ENCODE measurements at places on chromosomes 3 and 15.

DNA sequence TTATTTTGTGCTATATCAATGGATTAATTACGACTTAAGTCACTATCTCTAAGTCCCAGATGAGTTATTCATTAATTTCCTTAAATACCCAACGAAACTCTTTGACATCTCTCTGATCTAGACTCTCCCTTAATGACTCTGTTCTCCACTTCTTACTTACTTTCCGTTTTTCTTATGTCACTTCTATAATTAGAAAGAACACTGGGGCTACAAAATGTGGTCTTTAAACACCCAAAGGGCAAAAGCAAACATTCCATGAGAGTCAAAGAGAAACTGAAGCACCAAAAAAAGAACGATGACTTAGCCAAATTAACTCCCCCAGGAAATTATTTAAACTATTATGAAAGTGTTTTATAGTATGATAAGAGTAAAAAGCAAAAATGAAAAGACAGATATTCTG is 166.4 kb upstream of the UBE2E2 start:
- no peak for DNase-seq

- no peak for DNase-seq
These were observed 50.4 kb downstream of the DNAH1 start for GRCh38 chr3:52366527-52366926.

DNA sequence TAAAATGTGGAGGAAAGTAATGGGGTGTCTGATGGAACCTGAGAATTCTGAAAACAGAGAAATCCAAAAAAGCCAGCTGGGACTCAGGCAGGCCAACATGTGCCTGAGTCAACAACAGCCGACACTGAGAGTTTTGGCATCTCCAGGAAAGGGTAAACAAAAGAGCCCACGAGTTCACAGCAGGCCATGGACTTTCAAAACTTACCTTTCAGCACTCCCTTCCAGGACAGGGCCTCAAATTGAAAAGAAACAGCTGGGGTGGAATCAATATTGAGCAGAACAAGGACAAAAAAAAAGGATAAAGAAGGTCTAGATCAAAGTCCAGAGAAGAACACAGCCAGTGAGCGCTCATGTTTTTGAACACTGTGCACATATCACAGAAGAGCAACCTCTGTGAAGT is 735.4 kb upstream of the GRM7 start:
- DNase-seq, result no peak

DNA sequence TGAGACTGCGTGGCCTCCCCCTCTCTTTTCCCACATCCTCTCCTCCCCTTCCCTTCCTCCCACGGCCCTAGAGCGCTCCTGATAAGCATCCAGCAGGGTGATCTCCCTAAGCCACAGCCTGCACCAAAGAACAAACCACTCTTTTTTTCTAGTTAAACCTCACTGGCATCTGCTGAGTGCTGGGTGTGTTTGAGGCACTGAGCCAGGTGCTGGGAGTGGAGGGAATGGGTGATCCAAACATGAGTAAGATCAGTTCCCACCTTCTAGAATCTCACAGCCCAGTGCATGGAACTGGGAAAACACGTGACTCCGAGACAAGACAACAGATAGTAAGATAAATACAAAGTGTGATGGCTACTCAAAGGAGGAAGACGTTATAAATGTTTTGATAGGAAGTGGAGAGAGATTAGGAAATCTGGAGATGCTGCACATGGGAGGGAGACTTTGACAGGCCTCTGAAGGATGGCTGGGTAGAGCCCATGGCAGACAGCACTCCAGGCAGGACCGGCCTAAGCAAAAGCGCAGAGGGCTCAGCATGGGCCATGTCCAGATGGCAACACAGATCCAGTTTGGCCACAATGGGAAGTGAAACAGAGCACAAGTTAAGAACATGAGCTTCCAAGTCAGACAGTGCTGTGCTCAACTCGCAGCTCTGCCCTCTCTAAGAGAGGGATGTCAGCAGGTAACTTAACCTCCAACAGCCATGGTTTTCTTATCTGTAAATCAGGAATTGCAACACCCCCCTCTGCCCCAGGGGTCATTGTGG is 55.6 kb downstream of the CCR3 start:
- no peak for DNase-seq

GRCh38 chr3:37174532-37175126 is at the start of gene LRRFIP2:
Gene LRRFIP2 (minus strand): TSS chr3:37174582. CDS start chr3:37148983, 25,599 bp downstream.
- DNase-seq, result no peak

GRCh38 chr15:99210334-99210733 is 39.0 kb downstream of the TTC23 start:
- no peak for DNase-seq

- DNase-seq, result no peak
These were observed 142.4 kb downstream of the ANXA2 start for GRCh38 chr15:60255390-60255789.

DNA sequence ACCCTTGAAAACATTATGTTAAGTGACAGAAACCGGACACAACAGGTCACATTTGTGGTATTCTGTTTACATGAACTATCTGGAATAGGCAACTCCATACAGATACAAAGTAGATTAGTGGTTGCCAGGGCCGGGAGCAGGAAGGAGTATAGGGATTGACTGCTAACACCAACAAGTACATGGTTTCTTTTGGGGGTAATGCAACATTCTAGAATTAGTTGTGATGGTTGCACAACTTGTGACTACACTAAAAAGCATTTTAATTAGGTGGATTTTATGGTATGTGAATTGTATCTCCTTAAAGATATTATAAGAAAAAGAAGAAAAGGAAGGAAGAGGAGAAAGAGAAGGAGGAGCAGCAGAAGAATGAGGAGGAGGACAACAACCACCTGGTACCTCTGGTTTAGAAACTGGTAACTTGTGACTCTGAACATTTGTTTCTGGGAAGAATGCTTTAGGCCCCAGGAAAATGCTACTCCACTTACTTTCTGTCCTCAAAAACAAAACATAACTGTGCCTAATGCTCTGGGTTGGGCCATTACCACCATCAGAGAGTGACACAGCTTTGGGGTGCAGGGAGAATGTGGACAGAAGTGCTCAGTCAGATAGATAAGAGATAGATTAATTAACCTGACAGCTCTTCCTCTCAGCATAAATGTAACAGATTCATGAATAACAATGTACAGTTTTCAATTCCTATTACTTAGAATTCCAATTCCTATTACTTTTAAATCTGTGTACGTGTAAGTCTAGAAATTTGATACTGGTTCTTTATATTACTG is 20.3 kb downstream of the SETMAR start:
- no peak for DNase-seq

DNA sequence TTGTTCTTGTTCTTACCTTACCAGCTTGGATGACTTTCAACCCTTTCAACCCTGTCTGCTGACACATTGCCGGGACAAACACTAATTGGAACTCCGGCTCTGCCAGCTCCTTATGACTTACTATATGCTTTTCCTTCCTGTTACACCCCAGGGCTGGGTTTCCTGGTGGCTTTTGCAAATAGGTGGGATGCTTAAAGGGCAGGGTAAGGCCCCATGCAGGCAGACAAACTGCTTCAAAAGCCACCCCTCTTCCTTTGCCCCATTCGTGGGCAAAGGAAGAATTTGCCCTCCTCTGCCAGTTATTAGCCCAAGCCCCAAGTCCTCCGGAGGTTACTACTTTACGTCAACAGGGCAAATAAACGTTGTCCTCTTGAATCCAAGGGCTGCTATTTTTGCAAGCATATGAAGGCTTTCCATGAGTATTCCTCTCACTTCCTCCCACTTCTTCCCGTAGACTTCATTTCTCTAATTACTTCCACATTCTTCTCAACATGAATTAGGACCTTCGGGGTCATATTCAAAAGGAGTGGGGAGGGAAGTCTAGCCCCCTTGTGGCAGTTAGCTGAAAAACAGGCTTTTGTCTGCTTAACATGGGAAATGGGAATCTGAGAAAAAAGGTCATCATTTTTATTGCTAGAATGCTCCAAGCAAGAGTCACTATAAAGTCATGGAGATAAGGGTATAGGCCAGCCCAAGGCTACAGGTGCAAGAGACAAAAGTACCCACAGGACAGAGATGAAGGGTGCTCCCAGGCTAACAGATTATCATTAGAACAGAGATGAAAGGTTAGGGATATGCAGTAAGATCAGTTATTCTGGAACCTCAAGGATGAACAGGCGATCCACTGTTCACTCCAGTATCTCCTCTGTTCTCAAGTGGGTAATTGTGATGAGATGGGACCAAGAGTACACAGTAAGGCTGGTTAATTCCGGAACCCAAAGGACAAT is 56.3 kb upstream of the FSTL1 start:
- DNase-seq, result no peak

DNA sequence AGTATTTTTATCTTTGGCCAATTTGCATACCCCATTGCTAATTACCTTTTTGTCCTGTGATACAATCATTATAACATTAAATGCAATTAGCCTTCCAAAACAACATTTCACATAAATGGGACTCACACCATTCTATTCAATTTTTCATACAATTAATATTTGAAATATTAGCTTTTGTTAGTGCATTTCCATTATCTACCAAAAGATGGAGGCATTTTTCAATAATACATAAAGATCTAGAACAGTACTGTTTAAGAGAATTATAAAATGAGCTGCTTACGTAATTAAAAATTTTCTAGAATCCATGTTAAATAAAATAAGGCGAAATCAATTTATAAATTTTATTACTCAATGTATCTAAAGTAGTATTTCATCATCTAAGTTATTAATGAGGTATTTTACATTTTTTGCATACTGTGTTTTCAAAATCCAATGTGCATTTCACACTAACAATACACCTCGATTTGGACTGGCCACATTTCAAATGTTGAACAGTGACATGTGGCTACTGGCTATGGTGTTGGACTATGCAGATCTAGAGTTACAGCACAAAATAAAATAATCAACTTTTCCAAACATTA is 74.3 kb downstream of the TJP1 start:
- DNase-seq, result no peak

DNA sequence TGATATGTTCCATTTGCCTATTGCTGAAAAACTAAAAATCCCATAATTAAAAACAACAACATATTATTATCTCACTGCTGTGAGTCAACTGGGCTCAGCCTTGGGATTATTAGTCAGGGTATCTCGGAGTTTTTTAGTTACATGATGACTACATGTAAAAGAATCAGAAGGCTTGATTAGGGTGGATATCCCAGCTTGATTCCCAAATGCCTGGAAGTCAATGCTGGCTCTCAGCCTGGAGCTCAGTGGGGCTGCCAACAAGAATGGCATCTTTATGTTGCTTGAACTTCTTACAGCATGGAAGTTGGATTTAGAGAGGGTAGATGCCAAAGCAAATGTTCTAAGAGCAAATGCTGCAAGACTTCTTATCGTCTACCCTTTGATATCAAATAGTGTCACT is 278.5 kb downstream of the PLOD2 start:
- no peak for DNase-seq

DNA sequence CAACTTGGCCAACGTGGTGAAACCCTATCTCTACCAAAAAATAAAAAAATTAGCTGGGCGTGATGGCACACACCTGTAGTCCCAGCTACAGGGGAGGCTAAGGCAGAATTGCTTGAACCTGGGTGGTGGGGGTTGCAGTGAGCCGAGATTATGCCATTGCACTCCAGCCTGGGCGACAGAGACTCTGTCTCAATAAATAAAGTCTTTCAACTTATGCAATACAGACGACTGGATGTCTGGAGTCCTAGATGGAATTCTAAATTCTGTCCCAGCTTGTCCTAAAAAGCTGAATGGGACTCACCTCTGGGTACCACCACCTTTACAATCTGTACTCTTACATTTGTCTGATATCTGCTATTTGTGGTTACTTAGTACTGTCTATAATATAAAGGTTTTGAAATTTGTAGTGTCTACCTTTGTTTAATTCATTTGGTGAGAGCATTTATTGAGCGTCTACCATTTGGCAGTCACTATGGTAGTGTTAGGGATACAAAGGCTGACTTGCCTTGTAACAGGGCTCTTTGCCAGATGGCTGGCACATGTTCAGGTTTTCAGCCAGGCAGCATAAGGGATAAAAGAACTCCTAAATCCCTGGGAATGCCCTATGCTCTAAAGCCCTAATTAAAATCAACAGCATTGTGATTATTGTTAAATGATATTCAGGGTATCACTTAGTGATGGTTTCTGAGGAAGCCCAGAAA is 7.2 kb upstream of the ZNF609 start:
- no peak for DNase-seq

GRCh38 chr3:47011371-47011770 is 31.9 kb downstream of the NBEAL2 start:
- DNase-seq, result no peak

DNA sequence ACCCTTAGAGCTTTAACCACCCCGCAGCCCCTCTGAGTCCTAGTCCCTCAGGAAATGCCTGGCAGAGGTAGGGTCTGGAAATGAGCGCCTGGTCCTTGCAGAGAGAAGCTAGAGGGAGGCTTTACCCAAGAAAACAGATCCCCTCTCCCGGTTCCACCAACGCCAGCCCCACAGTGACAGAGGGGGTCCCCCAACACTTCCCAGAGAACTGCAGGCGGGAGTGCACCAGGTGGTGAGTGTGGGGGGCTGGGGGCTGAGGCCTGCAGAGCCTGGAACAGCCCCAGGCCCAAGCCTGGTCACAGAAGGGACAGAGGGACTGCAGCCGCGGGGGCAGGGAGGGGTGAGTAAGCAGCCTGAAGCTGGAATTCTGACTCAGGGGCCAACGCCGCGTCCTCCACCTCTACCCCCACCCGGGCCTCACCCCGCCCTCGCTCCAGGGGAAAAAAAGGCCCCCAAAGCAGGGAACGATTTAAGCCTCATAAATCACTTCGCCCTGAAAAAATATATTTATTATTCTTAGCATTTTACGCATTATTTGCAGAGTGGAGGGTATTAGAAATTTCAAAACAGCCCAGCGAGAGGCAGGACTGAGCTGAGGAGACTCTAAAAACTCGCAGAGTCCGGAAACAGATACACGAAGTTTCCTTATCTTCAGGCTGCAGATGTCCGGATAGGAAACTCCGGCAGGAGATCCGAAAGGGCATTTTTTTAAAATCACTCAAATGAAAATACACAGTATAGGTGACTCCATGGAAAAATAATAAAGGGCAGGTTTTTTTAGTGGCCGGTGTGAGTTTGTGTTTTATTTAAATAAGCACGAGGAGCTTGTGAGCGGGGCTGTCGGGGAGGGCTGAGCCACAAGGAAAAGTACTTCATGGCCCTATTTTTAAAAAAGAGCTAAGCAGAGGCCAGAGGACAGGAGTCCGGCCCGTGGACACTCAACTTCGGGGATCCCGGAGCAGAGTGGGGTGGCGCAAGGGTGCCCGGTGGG is 10.0 kb downstream of the GATA2 start:
- DNase-seq, result no peak
